Stimulated activated CD4-positive, alpha-beta T cell treated with anti-CD3 and anti-CD28 coated beads, Interleukin-1b, Interleukin-23, amount 100 ng/mL, for 48 hours (primary cell): ENCODE measurements at places on chromosomes 6 and 20.

- DNase-seq = no peak
These were observed 631.1 kb upstream of the HTR1E start for GRCh38 chr6:86306210-86306609.

- no peak for DNase-seq
These were observed 207.4 kb upstream of the ZNF217 start for GRCh38 chr20:53800883-53801604.

DNA sequence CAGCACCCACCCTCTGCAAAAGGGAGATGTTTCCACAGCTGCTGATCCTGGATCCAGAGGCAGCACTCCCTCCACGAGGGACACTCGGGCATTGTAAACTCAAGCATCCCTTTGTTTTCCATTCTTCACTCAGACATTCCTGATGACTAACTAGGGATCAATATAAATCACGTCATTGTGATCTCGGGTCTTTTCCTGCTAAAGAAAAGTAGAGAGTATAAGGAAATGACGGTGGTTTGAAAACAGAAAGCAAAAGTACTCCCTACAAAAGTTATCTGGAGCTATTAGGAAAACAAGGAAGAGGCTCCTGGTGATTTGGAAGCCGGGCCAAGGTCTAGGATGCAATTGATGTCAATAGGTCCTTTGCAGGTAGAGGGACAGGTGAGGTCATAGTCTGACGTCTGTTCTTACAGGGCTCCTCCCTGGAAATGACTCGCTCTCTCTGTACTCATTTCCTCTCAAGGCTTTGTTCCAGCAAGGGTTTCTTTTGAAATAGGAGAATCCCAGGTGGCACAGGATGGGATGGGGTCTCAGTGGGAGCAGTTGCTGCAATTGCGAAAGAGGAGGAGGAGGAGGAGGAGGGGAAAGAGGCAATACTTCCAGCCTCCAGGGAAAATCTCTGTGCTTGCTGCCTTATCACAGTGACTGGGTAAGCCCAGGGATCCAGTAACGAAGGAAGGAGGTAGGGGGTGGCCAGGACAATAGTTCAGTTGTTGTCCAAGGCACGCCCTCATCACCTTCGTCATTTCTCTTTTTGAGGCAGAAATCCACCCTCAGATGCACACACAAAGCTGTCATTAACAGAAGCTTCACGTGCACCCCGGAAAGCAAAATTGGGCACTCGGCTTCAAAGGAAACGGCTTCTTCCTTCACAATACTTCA is 222.8 kb downstream of the LY86 start:
- DNase-seq = peak; percentile 18

- no peak for DNase-seq
These were observed 45.3 kb downstream of the QRSL1 start for GRCh38 chr6:106674541-106675229.

DNA sequence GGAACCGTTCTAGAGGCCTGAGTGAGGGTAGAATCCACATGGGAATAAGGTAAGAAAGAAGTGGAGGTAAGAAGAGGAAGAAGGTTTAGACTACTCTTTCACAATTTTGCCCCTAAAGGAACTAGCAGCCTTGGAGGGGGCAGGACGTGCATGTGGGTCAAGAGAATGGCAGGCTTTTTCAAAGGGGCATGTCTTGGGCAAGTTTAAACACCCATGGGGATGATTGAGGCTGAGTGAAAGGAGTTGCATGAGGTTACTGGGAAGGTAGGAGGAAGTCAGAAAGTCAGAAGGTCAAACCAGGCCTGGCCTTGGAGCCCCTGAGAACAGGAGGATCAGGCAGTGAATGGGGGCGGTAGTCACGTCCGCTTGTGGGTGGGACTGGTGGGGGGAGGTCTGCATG is 10.2 kb downstream of the ADA start:
- no peak for DNase-seq

GRCh38 chr6:39558591-39559190 is 166.5 kb downstream of the KIF6 start:
- DNase-seq = no peak

DNA sequence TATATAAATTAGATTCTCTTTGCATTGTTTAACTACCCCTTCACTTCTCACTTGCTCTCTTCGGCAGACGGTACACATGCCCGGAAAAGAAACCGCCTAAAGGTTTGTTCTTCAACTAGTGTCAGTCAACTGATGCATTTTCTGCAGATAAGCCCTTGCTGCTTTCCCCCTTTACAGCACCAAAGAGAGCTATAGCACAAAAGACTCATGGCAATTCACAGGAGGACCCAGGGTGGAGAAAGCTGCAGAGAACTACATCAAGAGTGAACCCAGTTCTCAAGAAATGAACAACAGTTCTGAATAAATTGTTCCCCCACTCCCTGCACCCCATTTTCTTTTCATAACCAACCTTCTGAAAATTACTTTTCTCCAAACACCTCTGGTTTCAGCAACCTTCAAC is 8.9 kb downstream of the CD164 start:
- DNase-seq = peak; percentile 34

DNA sequence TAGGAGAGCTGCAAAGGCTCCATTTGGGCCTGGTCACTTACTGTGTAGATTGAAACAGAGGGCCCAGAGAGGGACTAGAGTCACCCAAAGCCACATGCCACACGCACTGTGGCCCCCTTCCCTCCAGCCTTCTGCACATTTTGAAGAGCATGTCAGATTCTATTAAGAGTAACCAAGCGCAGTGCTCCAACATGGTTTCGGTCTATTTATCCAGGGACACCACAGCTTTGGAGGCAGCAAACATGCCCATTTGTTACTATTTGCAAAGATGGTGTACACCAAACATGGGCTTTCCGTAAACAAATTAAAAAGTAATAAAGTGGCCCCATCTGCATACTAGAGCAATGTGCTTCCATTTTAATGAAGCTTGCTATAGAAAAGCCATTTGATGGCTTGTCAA is 43.7 kb upstream of the CCDC167 start:
- DNase-seq = no peak

GRCh38 chr6:6058054-6058444 is 51.3 kb upstream of the NRN1 start:
- no peak for DNase-seq

- no peak for DNase-seq
These were observed 8.6 kb downstream of the SRC start for GRCh38 chr20:37354210-37355195.

GRCh38 chr6:164129218-164129617 is 714.7 kb downstream of the QKI start:
- DNase-seq = no peak

DNA sequence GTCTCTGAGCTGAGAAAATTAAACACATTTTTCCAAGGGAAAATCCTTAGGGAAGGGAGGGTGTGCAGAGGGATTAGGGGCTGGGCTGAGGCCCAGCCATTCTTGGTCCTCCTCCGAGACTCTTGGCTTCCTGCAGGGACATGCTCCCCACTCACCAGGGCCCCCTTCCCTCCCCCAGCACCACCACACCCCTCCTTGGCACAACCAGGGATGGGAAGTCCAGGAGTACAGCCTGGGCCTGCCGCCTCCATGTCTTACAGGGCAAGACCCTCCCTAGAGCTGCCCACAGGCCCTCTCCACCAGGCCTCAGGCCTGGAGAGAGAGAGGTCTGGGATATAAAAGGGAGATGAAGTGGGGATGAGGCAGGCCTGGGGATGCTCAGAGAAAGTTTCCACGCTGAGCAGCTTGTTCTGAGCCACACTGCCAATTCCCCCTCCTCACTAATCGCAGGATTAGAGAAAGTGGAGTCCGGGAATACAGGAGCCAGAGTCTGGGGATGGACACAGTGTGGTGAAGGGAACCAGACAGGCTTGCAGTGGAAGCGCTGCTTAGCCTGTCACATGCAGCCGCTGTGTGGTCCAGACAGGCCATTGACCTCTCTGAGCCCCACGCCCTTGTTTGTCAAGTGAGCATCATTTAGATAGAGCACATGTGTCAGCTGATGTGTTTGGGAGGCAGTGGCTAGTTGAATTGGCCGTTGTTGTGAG is 105.5 kb downstream of the MRPL14 start:
- no peak for DNase-seq

GRCh38 chr6:154649721-154650120 is 83.5 kb upstream of the SCAF8 start:
- no peak for DNase-seq

DNA sequence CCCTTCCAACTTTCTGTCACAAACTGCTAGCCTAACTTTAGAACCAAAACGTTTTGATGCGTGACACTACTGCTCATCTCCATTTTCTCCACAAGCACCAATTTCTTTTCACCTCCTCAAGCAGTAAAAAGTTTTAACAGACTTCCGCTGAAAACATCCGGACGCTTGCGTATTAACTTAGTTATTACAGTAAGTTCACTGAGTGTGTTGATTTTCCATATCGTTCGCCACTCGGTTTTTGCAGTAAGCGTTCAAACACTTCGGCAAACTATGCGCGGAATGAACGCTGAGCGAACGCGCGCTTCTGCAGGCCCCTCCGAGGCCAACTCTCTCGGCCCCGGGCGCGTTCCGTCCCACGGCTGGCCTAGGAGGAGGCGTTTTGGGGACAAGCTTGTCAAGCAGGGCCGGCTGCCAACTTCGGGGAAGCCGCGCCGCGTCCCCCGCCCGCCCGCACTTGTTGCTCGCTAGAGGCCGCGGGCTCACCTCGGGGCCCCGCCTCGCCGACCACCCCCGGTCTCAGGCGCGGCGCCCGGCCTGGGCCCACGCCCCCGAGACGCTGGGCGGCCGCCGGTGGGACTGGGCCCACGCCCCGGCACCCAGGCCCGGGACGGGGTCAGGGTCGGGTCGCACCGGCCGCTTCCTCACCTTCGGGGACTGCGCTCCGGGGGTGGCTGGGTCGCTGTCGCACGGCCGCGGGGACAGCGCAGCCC is 945 bp downstream of the PHF10 start:
- peak; percentile 66 for DNase-seq

DNA sequence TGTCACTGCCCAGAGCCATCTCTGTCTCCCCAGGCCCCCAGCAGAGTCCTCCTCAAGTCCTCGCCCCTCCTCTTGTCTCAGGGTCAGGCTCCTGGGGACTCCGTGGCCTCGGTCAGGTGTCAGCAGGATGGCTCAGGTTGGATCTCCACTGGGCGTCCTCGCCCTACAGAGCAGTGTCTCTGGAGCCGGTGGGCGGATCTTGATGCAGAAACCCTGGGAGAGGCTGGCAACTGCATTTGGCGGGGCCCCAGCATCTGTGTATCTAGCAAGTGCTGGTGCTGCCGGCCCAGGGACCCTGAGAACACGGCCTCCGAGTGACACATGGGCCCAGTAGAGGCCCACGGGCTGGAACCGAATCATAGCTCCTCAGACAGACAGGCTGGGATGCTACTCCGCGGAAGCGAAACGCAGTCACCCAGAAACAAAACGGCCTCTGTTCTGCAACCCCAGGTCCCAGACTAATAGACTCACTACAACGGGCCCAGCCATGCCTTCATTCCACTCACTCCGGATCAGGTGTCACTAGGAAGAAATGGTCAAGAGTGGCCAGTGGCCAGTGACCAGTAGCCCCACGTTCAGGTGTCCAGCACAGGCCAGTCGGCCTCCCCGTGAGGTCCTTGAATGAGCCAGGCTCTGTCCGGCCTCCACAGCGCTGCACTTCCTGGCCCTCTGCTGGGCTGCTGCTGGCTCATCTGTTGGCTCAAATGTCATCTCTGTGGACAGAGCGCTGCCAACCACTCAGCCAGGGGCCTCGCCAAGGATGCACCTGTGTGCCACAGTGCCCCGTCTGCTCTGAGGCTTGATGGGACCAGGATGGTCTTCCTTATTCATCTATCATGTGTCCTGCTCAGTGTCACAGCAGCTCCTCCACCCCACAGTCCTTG is 12.6 kb upstream of the FRMD1 start:
- DNase-seq = no peak

GRCh38 chr6:125913864-125914351 is 42.7 kb upstream of the HINT3 start:
- DNase-seq = no peak

DNA sequence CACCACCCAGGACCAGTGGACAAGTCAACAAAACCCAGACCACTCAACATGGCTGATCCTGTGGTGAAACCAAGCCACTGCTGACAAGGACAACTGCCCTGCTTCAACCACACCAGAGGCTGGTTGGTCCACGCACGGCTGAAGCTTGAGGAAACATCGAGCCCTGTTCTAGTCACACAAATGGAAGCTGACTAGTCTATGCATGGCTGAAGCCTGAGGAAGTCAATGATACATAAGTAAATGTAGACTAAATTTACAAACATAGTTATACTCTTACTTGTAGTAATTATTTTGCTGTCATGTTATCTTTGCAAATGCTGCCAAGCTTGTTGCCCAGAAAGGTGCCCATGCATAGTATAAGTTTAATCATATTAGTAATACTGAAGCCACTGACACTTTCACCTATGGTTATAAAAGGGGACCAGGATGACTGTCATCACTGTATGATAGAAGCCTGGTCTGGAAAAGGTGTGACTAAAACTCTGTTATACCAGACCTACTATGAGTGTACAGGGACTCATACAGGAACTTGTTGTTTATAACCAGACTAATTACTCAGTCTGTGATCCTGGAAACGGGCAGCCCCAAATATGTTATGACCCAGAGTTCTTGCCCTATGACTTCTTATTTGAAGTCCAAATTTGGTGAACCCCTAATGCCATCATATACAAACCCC is 5.6 kb downstream of the IL22RA2 start:
- DNase-seq = peak; percentile 66

DNA sequence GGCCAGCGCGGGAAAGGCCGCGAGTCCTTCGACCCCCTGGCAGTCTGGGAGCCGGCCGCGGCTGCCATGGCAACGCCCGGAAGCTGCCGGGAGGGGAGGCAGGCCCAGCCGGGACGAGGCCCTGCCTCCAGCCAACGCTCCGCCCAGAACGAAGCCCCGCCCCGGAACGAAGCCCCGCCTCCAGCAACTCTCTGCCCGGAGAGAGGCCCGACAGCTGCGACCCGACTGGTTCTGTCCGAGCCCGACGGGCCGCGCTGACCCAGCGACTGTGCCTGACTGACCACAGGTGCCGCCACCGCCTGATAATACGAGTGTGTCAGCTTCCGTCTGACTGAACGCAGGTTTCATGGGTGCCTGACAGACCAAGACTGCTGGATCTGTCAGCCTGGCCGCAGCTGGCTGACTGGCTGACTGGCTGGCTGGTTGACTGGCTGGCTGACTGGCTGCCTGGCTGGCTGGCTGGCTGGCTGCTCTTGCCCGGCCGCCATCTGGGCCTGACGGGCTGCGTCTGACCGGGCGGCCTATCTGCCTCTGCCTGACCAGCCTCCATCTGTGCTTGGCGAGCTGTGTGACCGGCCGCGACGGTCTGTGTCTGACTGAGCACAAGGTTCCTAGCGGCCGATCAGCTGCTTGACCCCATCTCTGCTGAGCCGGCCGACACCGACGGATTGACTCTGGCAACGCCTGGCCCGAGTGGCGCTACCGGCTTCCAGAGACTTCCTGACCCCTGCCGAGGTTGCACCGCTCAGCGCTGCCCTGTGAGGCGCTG is 89.7 kb upstream of the EPB41L1 start:
- peak; percentile 89 for DNase-seq

DNA sequence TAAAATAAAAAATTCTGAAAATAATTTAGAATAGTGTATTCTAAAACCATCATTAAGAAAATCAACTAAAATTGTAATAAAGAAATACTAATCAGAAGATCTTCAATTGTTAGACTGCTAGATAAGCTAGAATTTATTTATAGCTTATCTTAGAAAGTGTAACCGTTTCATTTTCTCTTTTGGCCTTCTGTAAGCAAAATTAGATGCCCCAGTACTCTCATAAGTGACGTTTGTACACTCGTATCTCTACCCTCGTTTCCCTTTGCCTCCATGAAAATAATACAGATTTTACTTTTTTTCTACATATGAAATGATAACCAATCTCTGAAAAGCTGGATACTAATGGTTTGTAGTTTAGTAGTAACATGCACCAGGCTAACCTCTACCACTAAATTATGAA is 19.8 kb downstream of the DSE start:
- no peak for DNase-seq

GRCh38 chr6:24600903-24601302 is 45.1 kb downstream of the KIAA0319 start:
- DNase-seq = peak; percentile 9

GRCh38 chr6:151385177-151385576 is 6.2 kb downstream of the ZBTB2 start:
- no peak for DNase-seq
